Stimulated activated CD8-positive, alpha-beta memory T cell treated with anti-CD3 and anti-CD28 coated beads, Interleukin-15, amount 100 ng/mL, for 4 hours (primary cell): ENCODE measurements at places on chromosomes 11 and 22.

DNA sequence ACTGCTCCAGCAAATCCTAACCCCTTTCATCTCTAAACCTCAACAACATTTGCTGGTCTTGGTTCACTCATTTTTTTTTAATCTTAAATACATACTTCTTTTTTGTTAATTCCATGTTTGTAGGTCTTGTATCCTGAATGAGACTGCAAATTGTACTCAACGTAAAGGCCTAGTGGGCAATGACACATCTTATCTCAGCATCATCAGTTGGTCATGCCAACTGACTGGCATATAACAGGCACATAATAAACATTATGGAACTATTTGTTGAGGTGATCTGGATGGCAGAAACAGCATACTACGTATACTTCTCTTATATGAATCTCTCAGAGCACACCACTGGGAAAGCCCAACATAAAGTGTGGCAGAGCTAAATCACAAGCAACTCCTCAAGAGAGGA lies 116.7 kb downstream of the RBFOX2 start:
- no peak for DNase-seq

- DNase-seq: no peak
Measured at GRCh38 chr22:39481054-39481453, 21.0 kb upstream of the MIEF1 start.

GRCh38 chr11:111408789-111409727 lies 30.0 kb upstream of the POU2AF1 start:
- DNase-seq: no peak

GRCh38 chr11:57751676-57752253 lies at the start of gene BTBD18:
TSS of gene BTBD18 (minus strand) at chr11:57751819. CDS start at chr11:57751188, 631 bp downstream.
- no peak for DNase-seq

DNA sequence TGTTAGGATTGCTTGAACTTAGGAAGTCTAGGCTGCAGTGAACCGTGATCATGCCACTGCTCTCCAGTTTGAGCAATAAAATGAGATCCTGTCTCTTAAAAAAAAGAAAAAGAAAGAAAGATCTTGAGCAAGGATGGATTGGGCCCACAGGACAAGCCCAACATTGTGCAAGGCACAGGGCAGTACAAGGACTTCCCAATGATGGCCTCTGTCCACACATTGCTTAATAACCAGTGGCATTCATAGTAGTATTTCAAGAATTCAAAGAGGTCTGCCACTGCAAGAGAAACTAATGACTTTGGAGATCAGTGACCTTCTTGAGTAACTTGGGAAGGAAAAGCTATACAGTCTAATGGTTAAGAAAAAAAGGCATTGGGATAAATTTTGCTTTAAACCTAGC lies 44.6 kb downstream of the SEZ6L start:
- no peak for DNase-seq

DNA sequence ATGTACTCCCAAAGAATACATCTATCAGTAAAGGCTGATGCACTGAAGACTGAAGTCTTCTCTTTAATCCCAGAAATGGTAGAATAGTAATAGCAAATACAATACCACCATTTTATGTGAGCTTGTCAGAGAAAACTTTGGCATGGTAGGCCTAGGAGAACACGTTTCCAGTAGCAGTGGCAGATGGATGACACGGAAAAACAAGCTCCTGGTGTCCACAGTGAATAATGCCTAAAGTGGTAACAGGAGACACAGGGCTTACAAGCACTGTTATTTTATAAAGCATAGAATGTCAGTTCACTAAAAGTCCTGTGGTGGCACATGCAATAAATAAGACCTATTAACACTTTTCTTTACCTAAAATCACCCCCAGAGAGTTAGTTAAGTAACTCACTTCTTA lies 277.6 kb downstream of the TTC28 start:
- DNase-seq: no peak

- no peak for DNase-seq
Measured at GRCh38 chr11:96038046-96038445, 114.1 kb upstream of the MTMR2 start.

DNA sequence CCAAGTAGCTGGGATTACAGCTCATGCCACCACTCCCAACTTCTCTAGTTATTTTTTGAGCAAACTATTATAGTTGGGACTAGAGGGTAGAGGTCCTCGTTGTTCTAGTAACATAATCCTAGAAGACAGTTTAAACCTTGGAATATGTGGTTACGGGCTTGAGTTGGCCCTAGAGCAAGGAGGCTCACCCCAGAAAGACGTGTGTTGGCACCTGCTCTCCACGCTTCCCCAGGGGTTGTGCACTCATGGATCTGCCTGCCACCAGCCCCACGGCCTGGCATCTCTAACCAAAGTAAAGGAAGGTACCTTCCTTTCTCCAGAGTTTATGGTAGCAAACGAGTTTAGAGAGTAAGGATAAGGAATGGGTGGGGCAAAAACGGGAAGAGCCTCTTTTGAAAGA lies 79.0 kb downstream of the SCN3B start:
- DNase-seq: no peak

GRCh38 chr22:17921871-17922821 lies 102.2 kb downstream of the MICAL3 start:
- no peak for DNase-seq

DNA sequence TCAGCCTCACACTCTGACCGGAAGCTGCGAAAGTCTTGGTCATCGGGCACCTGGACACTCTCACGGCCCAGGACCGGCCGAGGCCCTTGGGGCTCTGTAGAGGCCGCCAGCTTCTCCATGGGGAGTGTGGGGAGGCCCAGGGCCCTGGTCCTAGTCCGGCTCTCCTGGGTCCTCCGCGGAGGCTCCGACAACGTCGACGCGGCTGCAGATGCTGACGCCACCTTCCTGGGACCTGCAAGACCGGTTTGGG lies 12.9 kb downstream of the STARD10 start:
- DNase-seq: no peak

- DNase-seq: no peak
Measured at GRCh38 chr22:47295982-47296381, 533.5 kb downstream of the TBC1D22A start.

- DNase-seq: no peak
Measured at GRCh38 chr11:32752001-32752400, 42.5 kb downstream of the CCDC73 start.

GRCh38 chr22:22815397-22816170 lies 72.0 kb upstream of the IGLL5 start:
- no peak for DNase-seq

GRCh38 chr11:131917634-131918384 lies 547.4 kb downstream of the NTM start:
- no peak for DNase-seq

GRCh38 chr11:118953265-118953664 lies 2.8 kb upstream of the UPK2 start:
- no peak for DNase-seq

DNA sequence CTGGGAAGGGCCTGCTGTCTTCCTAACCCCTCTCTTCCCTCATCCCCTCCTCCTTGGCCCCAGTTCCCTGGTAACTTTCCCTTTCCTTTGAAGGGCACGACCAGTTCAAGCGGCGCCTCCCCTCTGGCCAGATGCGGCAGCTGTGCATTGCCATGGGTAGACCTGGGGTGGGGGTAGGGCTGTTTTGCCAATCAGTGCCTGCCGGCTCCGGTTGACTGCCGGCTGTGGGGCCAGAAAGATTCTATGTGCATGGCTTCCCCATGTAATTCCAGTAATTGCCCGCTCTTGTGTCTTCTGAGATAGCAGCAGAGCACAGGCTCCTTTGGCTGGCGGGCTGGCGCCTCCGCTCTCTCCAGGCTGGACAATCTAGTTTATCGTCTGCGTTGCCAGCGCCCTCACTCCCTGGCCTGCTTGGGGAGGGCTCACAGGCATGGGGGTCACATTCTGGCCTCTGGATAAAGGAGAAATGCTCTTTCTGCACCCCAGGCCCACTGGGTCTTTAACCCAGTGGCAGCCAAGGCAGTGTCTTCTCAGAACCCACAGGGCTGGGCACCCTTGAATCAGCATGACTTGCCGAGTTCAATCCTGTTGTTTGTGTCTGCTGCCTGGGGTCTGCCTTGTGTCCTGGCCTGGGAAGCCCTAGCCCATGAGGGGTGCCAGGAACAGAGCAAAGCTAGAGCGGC lies 9.4 kb downstream of the SIDT2 start:
- no peak for DNase-seq

DNA sequence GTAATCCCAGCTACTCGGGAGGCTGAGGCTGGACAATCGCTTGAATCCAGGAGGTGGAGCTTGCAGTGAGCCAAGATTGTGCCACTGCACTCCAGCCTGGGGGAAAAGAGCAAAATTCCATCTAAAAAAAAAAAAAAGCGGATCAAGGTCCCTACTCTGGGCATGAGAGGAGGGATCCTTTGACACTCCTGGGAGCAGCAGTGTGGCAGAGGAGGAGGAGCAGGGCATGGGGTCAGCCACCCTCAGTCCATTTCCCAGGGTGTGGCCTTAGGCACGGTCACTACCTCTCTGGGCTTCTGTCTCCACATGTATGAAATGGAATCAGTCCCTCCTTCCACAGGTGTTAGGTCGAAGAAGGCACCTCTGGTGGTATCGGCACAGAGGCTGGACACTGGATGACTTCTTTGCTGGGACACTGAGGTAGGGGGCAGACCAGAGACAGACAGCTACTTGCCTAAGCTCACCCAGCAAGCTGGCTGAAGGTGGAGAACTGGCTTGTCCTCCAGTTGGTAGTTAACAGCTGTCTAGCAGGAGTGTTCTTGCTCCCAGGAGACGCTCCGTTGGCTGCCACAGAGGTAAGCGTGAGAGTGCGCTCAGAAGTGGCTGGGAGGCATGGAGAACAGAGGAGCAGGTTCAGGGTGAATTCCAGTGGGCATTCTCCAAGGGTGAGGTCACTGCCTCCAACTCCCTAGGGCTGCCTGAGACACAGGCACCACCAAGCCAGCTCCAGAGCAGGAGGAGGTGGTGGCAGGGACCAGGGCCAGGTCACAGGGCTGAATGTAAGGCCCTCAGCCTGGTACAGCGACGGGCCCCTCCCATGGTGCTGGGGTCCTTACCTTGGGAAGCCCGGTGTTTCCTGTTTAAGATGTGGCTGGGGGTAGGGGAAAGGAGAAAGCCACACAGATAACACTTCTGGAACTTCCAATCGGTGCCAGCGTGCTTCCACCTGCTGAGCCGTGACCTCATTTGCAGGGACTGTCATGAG lies 19.5 kb downstream of the TXN2 start:
- no peak for DNase-seq

DNA sequence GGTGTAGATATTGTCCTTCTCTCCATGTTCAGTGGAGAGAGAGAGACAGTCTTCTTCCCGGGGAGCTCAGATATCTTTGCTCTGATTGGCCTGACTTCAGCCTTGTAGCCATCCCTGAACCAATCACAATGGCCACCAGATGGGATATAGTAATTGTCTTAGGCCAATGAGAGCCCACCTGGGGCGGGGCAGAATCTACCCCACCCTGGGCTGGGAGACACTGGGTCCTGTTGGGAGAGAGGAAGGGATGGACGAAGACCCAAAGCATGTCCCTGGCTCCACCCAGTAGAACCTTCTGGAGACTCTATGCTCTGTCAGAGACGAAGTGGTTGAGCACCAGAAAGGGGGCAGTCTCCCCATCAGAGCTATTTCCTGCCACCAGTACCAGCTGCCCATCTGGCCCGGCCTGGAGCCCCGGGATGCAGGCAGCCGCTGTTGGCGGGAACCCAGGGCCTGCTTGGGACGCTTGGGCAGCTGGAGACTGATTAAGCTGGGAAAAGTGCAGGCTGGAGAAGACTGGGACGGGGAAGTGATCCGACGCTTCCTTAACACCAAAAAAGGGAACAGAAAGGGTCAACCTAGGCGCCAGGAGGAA lies 31.6 kb upstream of the CBX7 start:
- no peak for DNase-seq

- DNase-seq: no peak
Measured at GRCh38 chr11:67640758-67641337, 1.3 kb upstream of the TBX10 start.

GRCh38 chr11:87022738-87023137 lies 15.0 kb upstream of the TMEM135 start:
- no peak for DNase-seq

GRCh38 chr22:32650553-32651345 lies 150.8 kb upstream of the TIMP3 start:
- no peak for DNase-seq

- DNase-seq: no peak
Measured at GRCh38 chr11:68312780-68313573, 586 bp downstream of the LRP5 start.

- DNase-seq: no peak
Measured at GRCh38 chr11:31671681-31672080, 139.4 kb downstream of the PAX6 start.

DNA sequence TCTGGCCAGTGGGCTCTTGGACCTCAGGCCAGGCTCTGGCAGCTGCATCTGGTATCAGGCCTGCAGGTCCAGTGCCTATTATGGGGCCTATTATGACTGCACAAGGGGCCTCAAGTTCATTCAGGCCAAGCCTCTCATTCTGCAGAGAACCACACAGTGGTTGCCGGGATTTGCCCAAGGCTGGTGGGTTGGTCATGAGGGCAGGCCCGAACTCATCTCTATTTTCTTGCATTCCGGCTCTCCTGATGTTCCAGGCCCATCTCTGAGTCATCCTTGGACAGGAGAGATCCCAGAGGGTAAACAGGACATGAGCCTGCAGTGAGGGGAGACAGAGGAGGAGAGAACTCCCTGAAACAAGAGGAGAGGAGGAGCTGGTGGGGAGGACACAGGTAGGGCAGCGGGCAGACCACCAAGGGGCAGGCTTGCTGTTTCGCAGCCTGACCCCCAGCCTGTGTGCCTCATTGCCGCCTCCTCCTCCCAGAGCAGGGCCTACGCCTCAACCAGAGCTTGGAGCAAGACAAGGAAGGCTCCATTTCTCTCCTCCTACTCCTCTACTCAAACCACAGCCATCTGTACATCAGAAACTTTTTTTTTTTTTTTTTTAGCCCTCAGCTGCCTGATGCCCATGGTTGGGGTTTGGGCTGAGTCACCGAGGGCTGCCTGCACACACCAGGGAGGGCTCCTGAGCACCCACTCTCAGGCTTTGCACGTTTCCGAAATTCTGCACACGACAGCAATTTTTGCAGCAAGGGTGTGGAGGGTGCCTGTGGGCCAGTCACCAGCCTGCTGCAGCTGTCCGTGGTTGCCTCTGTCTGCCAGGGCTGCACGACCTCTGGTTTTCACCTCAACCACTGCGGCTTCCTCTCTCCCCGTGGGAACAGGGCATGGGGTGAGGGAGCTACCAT lies 12.7 kb upstream of the TREH start:
- peak; percentile 61 for DNase-seq

DNA sequence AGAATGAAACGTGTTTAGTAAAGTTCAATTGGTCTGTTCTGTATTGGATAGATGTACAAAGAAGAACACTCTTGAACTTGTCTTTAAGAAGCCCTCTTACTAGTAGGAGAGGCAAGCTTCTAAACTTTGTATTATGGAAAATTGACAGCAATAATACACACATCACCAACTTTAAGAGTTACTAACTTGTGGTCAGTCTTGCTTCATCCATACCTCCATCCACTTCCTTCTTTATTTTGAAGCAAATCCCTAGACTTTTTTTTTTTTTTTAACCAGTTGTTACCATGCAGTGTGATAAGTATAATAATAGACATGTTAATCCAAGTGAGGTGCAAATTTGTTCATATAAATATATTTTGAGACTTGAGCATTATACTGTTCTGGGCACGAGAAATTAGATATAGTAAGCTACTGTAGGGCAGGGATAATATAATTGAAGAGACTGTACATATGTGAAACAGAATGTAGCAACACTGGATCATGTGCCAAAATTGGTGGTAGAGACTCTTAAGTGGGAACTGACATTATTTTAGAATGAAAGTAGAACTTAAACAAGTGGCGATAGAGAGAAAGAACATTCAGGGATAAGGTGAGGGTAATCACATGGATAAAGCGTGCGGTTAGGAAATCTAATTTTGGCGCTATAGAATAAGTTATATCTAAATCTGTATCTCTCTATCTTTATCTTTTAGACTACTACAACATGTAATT lies 6.5 kb downstream of the FAR1 start:
- DNase-seq: no peak

- no peak for DNase-seq
Measured at GRCh38 chr11:128920666-128921065, 22.0 kb downstream of the TP53AIP1 start.

- no peak for DNase-seq
Measured at GRCh38 chr11:126139111-126140091, 72.0 kb downstream of the RPUSD4 start.
